Activated T-helper 1 cell treated with anti-CD3 and anti-CD28 coated beads, Interleukin-2, amount 50 U/mL, for 16 hours (primary cell): ENCODE measurements at places on chromosomes 2 and 18.

- DNase-seq = no peak
These were observed 286.4 kb downstream of the CMPK2 start for GRCh38 chr2:6579281-6579680.

GRCh38 chr2:120210270-120210693, 12.9 kb downstream of the TMEM185B start:
- no peak for DNase-seq

- DNase-seq = no peak
These were observed 55.9 kb upstream of the SLC38A11 start for GRCh38 chr2:165011199-165011598.

DNA sequence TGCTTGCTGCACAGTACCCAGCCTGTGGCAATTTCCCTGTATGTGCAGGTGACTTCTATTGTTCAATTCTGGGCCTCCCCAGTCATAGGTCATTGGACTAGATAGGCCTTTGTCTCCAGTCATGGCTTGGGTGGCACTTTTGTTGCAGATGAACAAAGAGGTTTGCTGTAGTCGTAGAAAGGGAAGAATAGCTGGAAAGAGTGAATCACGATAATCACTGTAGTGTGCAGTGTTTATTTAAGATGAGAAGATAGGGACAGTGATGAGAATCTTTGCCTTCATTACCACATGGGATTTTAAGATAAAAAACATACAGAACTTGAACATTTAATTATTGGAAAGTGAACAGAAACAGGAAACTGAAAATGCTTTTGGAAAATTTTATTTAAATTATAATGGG, 156.1 kb upstream of the CYRIA start:
- no peak for DNase-seq

DNA sequence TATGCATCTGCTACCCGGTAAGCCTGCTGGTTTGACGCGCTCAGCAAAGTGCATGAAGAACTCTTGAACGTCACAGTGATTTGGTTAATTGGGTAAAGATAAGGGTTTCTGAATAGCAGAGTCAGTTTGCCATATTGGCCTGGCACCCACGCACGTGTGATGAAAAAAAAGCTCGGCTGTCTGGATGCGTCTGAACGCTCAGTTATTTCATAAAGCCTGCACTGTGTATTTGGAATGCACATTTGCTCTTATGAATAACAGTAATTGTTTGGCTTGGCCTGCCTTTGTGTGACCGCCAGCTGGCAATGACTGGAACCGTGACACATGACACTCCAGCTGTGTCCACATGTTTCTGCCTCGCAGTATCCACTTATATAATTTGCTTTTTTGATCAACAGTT, 129.2 kb upstream of the MEIS1 start:
- no peak for DNase-seq
